ENCODE measurements at places on chromosomes 4 and X.

DNA sequence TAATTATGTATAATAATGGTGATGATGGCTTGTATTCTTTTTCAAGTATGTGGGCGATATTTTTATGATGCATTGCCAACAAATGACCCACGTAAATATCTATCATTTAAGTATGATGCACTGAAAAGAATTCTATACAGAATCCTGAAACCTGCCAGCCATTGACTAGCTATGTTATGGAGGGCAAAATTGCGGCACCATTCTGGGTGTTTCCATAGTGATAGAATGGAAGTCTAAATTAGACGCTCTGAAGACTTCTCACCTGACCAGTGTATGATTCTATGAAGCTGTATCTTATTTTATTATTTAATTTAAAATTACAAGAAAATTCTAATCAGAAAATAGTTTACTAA is 677 bp upstream of the CENPC start:
- peak; percentile 88 for DNase-seq

DNA sequence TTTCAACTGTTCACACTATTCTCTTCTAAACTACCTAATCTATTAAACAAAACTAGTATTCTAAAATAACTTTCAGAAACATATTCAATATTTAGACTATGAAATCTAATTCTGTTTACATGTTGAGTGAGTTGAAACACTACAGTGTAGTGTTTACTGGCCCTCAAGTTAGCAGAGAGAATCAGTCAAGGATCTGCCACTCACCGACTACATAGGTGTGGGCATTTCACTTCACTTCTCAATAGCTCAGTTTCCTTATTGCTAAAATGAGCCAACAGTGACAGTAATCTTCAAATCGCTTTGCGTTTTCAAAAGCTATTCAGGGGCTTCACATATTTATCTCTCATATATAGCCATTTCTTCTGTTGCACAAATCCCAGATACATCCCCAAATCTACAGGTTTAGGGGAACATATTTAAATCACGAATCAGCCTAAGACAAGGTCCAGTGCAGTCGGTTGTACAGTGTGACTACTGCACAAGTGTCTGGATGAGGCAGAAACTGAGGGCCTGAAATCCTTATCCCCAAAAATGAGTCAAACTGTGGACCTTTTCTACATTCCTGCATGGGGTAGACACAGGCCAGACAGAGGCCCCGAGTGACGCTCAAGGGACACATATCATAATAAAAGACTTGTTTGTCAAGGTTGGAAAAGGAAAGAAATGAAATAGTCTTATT is 129.8 kb downstream of the PPP3CA start:
- DNase-seq, result no peak

DNA sequence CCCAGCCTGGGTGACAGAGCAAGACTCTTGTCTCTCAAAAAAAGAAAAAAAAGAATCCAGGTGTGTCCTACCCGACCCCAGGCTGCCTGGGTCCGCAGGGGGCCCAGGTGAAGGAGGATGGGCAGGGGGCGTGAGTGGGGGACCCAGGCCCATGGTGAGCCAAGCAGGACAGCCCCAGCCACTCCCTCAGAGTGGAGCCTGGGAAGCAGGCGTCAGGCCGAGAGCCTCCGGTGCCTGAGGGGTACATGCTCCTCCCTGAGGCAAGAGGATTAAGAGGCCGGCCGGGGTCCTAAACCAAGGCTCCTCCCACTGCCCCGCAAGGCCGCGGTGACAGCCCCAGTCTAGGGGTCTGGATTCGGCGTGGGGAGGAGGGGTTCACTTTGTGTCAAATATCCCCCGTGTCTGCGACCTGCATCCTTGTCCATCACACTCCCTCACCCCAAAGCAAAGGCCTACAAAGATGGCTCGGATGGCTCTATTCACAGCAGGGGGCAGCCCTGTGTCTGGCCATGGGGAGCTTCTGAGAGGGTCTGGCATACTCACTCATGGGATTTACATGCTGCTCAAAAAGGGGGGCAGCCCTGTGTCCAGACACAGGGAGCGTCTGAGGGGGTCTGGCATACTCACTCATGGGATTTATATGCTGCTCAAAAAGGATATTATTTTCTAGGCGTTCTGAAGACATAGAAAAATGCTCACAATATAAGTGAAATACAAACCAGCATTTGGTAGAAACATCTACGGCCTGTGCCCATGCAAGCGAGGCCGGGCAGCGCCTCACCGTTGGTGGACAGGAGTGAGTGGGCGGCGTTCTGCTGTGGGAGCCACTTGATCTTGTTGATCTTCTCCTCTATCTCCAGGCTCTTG is 94.6 kb downstream of the PPP2R2C start:
- no peak for DNase-seq

GRCh38 chr4:70892086-70892769 is 9.9 kb upstream of the MOB1B start:
- DNase-seq, result no peak

DNA sequence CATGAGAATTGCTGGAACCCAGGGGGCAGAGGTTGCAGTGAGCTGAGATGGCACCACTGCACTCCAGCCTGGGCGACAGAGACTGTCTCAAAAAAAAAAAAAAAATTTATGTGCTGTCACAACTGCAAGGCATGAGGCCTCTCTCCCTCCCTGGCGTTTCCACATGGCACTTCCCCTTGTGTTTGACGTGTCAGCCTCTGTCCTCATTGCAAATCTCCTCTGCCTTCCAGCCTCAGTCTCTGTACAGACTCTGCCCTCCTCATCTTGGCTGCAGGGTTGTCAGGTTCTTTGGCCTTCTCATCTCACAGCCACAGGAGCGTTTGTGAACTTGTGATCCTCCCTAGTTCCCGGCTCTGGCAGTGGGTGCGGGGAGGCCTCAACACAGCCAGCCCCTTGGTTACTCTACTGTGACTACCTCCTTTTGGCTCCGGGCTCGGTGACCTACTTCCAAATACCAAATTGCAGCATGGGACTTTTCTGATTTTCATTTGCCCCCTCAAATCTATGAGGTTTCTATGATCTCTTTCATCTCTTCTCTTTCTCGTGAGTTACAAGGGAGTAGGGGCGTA is 250.0 kb downstream of the CBR4 start:
- DNase-seq, result no peak

- peak; percentile 31 for DNase-seq
Measured at GRCh38 chrX:131677655-131678628, 134.1 kb downstream of the OR13H1 start.

- no peak for DNase-seq
Measured at GRCh38 chr4:26181616-26182015, 139.2 kb upstream of the RBPJ start.

DNA sequence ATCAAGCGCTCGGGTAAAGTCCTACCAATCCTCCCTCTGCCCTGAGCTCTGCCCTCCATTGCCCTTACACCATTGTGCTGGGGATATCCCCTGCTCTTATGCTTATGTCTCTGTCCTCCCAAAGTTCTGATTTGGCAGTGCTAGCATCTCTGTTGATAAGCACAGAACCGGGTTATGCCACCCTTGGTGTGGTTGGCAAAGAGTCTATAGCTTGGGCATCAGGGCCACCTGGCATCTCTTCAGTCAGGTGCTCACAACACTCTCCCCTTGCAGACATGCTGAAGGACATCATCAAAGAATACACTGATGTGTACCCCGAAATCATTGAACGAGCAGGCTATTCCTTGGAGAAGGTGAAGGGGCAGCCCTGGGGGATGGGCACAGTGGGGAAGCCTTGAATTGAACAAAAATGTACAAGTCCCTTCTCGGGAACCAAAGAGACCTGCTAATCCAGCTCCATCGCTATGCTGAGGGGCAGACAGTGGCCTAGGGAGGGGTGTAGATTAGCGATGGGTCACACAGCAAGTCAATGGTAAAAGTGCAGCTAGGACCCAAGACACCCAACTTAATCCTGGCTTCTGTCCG is 3.8 kb downstream of the MAGED2 start:
- no peak for DNase-seq

DNA sequence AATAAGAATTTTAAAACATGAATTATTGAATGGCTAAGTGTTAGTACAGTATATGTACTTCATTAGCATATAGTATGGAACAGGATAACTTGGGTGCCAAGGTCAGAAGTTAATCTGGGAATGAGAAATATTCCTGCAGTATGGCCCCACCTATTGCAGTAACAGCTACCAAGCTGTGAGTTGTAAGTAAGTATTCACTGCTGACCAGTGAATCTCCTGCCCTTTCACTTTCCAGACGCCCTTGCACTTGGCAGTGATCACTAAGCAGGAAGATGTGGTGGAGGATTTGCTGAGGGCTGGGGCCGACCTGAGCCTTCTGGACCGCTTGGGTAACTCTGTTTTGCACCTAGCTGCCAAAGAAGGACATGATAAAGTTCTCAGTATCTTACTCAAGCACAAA is 105.1 kb downstream of the NFKB1 start:
- DNase-seq, result no peak

DNA sequence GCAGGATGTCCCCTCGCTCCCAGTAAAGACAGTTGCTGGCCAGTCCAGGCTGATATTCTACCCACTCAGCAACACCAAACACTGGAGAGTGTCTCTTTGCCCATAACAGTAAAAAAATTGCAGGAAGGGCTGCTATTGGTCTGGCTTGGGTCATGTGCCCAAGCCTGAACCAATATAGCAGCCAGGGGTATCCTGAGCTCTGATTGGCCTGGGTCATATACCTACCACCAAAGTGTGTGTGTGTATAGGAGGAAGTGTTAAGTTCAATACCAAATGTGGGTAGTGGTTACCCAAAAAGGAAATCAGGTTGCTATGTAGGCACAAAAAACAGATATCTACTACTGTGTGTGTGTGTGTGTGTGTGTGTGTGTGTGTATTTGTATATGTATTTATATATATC is 373.2 kb downstream of the BCOR start:
- no peak for DNase-seq

GRCh38 chr4:151772274-151772673 is 11.5 kb upstream of the GATB start:
- DNase-seq, result no peak

GRCh38 chr4:184937745-184938144 is 80.5 kb upstream of the HELT start:
- peak; percentile 80 for DNase-seq

DNA sequence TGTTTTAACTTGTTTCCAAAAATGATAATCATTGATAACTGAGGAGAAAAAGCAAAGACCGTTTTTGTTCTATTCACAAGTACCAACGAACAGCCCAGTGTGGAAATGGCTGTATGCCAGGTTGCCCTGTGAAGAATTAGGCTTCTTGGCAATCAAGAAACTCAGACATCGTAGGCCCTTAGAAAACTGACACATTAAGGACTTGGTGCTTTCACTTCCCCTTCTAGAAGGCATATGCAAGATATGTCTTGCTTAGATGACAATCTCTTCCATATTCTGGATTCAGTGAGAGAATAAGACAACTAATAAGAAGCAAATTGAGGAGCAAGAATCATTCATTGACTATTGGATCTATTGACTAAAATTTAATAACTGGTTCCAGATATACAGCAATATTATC is 56.6 kb downstream of the ANAPC10 start:
- DNase-seq, result no peak

GRCh38 chr4:40619600-40619999 is 10.1 kb downstream of the RBM47 start:
- no peak for DNase-seq

DNA sequence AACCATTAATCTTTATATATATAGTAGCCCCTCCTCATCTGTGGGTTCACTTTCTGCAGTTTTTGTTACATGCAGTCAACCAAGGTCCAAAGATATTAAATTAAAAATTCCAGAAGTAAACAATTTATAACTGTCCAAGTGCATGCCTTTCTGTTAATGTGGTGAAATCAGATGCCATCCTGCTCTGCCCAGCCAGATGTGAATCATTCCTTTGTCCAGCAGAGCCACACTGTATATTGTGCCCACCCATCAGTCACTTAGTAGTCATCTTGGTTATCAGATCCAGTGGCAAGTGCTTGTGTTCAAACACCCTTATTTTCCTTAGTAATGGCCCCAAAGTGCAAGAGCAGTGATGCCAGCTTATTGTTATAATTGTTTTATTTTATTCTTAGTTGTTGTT is 17.2 kb upstream of the PRDM5 start:
- no peak for DNase-seq

- DNase-seq, result no peak
Measured at GRCh38 chr4:56742080-56742871, 61.2 kb upstream of the HOPX start.

GRCh38 chr4:47432749-47433148 is 30.8 kb downstream of the COMMD8 start:
- no peak for DNase-seq

GRCh38 chrX:19689170-19689779 is 174.0 kb upstream of the MAP3K15 start:
- DNase-seq, result no peak

- DNase-seq, result no peak
Measured at GRCh38 chrX:27350476-27350875, 112.7 kb downstream of the PPP4R3C start.

DNA sequence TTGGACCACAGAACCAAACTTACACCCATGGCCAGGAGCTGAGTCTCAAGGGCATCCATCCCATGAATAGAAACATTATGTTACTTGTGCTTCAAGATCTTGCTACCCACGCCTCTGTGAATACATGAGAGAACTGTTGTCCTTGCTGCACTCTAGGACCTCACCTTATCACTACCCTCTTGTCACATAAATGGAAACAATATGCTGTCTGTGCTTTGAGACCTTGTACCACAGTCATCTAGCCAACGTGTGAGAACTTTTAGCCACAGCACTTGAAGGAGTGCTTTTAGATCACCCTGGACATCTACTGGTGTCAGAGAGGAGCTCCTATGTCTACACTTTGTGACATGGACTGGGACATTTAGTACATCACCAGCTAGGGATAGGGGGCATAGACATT is 30.7 kb upstream of the HUWE1 start:
- no peak for DNase-seq

- peak; percentile 22 for DNase-seq
Measured at GRCh38 chr4:75629239-75629638, 1.1 kb downstream of the CDKL2 start.

DNA sequence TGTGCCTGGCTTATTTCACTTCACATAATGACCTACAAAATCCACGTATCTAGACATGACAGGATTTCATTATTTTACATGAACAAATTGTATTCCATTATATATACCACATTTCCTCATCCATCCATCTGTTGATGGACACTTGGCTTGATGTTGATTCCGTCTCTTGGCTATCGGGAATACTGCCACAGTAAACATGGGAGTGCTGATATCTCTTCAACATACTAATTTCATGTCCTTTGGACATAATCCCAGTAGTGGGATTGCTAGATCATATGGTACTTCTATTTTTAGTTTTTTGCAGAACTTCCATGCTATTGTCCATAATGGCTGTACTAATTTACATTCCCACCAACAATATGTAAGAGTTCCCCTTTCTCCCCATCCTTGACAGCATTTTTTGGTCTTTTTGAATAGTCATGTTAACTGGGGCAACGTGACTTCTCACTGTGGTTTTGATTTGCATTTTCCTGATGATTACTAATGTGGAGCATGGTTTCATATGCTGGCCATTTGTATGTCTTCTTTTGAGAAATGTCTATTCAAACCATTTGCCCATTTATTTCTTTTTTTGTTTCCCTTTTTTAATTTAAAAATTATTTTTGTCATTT is 68.9 kb downstream of the HTRA3 start:
- DNase-seq, result no peak

- no peak for DNase-seq
Measured at GRCh38 chrX:71109051-71109450, 2.3 kb downstream of the IL2RG start.
